Activated CD4-positive, alpha-beta memory T cell treated with anti-CD3 and anti-CD28 coated beads, Interleukin-2, amount 10 ng/mL, durations not matched to agents 7 days and 5 days (primary cell): ENCODE measurements at places on chromosomes 3 and 15. TPM values are rescaled to one million over a fixed set of nuclear protein-coding genes. Genes with fewer than 3 reads are reported as not detected.
A peak's percentile ranks its signal among the peaks of the same experiment; 100 is the strongest.

Gene TGM5
- 0.20 TPM for total RNA-seq

Gene TM4SF4
- not detected for total RNA-seq

Gene CDC25A
- total RNA-seq: 20.1 TPM

Gene RASGRP1
- 200 TPM for total RNA-seq

Gene SPESP1
- 1.1 TPM for total RNA-seq

GRCh38 chr3:9279966-9280365, 30.5 kb upstream of the SRGAP3 start:
- no peak for DNase-seq

DNA sequence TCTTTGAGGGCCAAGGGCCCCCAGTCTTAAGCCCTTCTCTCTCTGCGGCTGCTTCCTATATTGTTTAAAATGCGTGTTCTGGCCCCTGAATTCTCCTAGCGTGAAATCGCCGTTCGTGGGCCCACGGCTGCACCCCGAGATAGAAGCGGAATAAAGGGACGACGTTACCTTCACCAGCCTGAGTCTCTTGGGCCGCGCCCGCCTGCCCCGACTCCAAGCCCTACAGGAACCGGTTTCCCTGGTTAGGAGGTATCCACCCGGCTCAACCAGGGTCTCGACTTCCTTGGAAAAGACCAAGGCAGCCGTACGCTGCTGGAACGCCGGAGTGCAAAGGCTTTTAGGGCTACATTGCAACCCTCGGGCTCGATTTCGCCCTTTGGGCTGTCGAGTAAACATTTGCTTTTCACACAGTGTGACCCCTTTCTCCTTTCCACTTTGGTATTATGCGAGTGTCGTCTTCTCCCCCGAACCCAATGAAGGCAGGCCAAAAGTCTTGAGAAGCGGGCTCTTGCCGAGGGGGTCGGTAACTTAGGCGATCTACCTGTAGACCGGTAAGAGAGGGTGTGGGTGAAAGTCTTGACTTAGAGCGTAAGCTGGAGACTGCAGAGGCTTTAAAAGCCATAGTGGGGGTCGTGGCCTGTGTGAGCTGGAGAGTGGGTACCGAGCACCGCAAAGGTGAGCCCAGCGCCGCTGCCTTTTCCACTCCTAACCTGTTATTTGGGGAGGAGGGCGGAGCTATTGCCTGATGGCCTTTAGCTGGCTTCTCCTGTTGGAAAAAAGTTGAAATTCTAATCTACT, 2.0 kb downstream of the TRIM71 start:
- no peak for DNase-seq

DNA sequence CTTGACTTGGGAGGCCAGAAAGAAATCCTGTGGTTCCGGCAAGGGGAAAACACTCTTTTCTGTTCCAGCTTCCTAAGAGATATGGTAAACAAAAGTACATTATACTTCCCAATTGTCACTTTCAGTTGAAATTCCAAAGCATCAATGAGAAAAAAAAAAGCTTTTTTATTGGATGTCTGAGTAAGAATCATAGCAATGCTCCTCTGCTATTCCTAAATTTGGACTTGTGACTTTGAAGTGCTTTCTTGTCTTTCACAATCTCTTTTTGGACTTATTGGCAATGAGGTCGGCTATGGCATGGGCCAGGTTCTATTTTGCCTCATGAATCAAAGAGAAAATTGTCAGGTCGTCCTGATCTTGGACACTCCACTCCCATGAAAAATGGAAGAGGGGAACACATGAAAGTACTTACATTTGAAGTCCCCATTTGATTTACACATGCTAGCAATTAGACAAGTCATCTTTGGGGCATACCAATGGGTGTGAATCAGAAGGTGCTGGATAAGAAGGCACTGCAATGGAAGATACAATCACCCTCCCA, 170.5 kb downstream of the GREM1 start:
- no peak for DNase-seq

DNA sequence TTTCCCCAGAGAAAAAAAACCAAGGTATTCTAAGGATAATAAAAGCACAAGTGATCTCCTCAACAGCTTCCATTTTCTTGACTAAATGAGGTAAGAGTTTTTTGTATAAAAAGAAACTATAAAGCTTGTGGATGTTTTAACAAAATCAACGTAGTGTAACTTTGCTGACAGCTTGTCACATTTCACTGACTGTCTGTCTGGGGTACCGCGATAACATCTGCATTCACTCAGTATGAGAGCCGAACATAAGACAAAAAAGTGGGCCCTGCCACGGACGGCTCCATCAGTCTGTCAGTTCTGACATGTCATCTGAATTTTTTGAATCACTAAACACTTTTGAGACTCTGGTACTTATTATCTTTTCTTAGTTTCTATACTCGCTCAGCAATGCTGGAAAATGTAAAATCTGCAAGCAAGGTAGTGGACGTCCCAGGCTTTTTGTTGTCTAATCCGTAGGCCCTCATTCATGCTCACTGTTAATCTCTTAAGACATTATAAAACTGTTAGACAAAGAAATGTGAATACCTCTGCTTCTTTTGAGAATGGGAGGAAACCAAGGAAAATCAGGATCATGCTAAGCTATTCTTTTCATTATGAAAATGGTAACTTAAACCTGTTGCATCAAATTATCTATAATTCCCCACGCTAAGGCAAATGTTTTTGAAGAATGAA, 307.1 kb downstream of the MECOM start:
- DNase-seq: no peak

DNA sequence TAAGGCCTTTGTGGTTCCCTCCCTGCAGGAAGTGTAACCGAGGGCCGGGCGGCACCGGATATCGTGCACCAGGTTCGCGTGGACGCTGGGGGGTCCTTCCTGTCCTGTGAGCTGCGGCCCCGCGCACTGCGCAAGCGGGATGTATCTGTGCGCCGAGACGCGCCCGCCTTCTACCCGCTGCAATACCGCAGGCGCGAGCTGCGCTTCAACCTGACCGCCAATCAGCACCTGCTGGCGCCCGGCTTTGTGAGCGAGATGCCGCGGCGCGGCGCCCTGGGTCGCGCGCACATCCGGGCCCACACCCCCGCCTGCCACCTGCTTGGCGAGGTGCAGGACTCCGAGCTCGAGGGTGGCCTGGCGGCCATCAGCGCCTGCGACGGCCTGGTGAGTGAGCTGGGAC, 35.9 kb downstream of the SAXO2 start:
- DNase-seq: peak; percentile 62

DNA sequence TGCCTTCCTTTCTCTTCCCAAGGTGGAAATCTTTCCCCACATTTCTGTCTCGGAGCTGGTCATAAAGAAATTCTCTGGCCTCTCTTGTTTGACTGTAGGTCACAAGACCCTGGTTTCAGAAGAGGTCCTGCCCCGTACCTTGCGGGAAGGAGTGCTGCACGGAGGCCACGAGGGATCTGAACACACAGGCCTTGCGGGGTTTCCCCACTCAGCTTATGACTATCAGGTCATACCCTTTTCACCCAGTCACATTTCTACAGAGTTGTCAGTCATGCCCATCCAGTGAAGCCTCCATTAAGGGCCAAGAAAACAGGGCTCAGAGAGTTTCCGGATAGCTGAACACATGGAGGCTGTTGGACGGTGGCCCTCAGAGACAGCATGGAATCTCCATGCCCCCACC, 54.7 kb upstream of the ATP13A3 start:
- DNase-seq: no peak

DNA sequence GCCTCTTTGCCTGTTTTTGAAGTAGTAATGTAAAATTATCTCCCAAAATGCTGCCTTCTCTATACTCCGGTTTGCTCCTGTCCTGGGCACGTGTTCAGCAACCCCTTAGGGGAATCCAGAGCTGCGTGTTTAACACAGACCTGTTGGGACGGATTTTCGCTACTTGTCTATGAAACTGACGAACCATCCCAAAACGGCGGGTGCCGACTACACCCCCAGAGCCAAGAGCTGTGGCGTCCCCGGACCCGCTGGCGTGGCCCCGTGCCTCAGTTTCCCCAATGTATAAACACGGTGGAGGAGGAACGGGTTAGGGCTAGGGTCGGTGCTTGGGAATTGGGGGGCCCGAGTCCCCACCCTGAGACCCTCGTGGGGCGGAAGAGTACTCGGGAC, 473 bp downstream of the FHIT start:
- DNase-seq: peak; percentile 21

DNA sequence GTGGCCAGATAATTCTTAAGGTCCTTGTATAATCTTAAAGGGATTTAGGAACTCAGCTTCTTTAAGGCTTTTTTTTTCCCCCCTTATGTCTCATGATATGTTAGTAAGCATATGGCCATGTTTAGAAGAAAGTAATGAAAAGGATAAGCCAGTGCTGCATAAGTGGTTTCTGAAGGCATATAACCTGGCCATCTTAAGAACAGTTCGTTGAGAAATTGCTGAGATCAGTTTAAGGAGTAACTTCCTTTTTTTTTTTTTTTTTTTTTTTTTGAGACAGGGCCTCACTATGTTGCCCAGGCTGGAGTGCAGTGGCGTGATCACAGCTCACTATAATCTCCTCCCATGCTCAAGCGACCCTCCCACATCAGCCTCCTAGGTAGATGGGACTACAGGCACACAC, 51.7 kb downstream of the UBE2E2 start:
- DNase-seq: no peak

GRCh38 chr15:57596978-57597377, 5.3 kb downstream of the MYZAP start:
- DNase-seq: no peak

GRCh38 chr3:123642182-123642956, 57.5 kb upstream of the HACD2 start:
- DNase-seq: peak; percentile 69

GRCh38 chr3:129442486-129442885, 2.5 kb downstream of the IFT122 start:
- no peak for DNase-seq
